Amniotic stem cell (primary cell): ENCODE measurements at places on chromosomes 3 and 15.

- DNase-seq: no peak
Observed at GRCh38 chr3:31092748-31093589, 198.5 kb upstream of the GADL1 start.

- no peak for DNase-seq
Observed at GRCh38 chr3:45943207-45943846, at the start of gene CXCR6. Gene CXCR6 (plus strand): TSS chr3:45943464. CDS start chr3:45946482, 3,018 bp downstream.

GRCh38 chr15:48547286-48547685 is 98.2 kb downstream of the FBN1 start:
- no peak for DNase-seq

- peak; percentile 82 for DNase-seq
Observed at GRCh38 chr15:69854521-69855181, 243.1 kb downstream of the TLE3 start.

- no peak for DNase-seq
Observed at GRCh38 chr3:160225176-160226025, at the start of gene C3orf80. Gene C3orf80 (plus strand): TSS chr3:160225422. CDS start chr3:160225636, 214 bp downstream.
